ENCODE measurements at places on chromosomes 12 and 14.

DNA sequence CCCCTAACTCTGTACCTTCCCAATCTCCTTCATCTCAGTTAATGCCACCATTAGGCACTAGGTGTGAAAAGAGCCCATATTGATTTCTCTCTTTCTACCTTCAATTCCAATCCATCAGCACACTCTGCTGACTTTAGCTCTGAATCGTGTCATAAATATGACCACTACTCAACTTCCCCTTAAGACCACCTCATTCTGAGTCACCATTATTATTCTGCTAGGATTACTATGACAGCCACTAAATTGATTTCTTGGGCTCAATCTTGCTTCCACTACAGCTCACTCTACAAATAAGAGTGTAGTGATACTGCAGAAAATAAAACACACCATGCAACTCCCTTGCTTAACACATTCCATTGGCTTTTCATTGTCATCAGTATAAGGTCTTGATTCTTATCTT is 1449.0 kb upstream of the FLRT2 start:
- DNase-seq: no peak

DNA sequence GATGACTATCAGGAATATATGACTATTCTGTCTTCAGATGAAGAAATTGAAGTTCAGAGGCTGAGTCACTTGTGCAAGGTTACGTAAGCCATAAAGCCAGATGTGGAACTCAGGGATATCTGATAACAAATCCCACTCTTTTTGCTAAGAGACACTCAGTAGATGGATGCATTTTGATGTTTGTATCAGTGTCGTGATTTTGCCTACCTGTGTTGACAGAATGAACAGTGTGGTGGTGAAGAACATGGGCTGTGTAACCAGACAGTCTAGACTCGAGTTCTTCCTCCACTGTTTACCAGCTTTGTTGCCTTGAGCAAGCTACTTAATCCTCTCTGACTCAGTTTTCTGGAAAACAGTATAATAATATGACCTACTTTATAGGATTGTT is 93.9 kb downstream of the DAAM1 start:
- DNase-seq: no peak

- DNase-seq: no peak
Measured at GRCh38 chr12:60072911-60073310, 477.1 kb downstream of the SLC16A7 start.

DNA sequence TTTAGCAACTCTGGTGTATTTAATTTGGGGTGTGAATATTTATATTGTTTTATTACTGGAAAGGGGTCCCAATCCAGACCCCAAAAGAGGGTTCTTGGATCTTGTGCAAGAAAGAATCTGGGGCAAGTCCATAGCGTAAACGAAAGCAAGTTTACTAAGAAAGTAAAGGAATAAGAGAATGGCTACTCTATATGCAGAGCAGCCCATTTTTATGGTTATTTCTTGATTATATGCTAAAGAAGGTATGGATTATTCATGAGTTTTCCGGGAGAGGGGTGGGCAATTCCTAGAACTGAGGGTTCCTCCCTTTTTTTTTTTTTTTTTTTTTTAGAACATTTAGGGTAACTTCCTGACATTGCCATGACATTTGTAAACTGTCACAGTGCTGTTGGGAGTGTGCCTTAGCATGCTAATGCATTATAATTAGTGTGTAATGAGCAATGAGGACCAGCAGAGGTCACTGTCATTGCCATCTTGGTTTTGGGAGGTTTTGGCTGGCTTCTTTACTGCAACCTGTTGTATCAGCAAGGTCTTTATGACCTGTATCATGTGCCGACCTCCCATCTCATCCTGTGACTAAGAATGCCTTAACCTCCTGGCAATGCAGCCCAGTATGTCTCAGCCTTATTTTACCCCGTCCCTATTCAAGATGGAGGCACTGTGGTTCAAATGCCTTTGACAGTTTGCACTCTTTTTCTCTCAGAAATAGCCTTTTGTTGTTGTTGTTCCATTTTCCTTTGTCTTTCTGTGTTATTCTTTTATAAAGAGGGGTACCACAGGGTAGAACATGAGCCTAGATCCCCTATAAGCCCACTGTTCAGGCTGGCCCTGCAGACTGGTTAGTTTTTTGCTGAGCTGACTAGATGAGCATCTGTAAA is 75.5 kb upstream of the DCD start:
- no peak for DNase-seq

DNA sequence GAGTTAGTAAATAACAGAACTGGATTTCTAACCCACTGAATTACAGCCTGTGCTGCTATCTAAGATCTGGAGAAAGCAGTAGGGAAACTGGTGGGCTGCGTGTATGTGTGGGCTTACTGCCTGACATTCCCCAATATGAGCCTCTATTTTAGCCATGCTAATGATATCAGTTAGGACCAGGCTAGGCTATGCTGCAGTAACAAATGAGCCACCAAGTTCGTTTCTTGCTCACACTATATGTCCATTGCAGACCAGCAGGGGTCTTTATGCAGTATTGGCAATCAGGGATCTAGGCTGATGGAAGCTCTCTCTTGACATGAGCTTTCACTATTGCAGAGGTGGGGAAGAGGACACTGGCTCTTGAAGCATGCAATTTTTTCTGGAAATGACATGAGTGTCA is 40.4 kb downstream of the FOS start:
- DNase-seq: no peak

DNA sequence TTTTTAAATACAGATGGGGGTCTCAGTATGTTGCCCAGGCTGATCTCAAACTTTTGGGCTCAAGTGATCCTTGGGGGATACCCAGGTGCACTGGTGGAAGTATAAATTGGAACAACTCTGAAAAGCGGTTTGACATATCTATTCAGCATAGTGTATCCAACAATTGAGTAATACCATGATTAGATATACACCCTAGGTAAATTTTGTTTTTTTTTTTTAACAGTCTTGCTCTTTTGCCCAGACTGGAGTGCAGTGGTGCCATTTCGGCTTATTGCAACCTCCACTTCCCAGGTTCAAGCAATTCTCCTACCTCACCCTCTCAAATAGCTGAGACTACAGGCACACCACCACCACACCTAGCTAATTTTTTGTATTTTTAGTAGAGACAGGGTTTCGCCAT is 31.6 kb upstream of the SLC25A3 start:
- DNase-seq: no peak

- no peak for DNase-seq
Measured at GRCh38 chr12:21973221-21973620, 32.0 kb upstream of the ABCC9 start.

- no peak for DNase-seq
Measured at GRCh38 chr12:131618303-131618658, 92.6 kb upstream of the SFSWAP start.
